ENCODE measurements at places on chromosomes 4 and X.
A peak's percentile ranks its signal among the peaks of the same experiment; 100 is the strongest.

DNA sequence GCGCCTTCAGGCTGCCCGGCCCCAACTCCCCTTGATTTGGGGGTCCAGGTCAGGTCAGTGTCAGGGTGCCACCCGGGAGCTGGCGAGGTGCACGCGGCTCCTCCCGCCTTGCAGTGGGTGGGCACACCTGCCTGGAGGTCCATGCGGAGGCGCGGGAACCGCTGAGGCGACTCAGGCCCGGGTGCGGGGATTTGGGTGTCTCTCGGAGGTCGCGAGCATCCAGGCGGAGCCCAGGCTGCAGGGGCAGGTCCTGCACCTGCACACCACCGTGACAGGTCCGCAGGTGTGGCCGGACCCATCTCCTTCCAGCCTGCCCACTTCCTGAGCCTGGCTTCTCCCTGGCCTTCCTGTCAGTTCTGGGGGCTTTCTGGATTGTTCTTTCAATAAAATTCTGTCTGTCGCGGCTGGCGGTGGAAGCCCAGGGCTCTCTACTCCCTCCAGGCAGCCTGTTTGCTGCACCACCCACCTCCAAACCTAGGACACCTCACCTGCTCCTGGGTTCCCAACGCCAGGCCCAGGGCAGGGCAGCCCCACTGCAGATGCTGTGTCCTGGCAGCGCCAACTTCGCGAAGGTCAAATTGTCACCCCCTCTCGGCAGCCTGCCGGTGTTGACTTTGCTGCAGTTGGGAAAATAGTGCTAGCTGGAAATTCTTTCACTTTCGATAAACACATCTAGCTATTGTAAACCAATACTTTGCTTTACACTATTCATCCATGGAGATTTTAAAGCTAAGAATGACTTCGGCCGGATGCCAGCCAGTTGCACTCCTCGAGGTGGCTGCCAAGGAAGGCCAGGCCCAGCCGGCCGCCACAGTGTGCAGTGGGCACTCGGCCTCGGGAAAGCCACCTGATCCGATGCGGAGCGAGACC, 35.9 kb downstream of the FGFRL1 start:
- DNase-seq: peak; percentile 32

DNA sequence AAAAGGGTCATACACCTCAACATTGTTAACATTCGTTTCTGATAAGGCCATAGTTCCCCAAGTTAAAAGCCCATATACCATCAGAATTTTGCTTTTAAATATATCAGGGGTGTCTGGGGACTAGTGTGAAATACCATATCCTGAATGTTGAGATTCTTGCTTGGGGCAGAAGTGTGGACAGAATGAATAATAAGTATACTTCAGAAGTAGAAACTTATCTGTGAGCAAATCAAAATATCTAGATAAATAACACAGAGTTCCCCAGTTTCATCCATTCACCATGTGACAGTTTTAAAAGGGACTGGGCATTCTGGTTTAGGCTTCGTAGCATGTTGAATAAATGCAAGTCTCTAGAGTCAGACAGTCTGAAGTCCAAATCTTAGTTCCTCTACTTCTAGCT, 110.5 kb downstream of the CHRNA9 start:
- no peak for DNase-seq

DNA sequence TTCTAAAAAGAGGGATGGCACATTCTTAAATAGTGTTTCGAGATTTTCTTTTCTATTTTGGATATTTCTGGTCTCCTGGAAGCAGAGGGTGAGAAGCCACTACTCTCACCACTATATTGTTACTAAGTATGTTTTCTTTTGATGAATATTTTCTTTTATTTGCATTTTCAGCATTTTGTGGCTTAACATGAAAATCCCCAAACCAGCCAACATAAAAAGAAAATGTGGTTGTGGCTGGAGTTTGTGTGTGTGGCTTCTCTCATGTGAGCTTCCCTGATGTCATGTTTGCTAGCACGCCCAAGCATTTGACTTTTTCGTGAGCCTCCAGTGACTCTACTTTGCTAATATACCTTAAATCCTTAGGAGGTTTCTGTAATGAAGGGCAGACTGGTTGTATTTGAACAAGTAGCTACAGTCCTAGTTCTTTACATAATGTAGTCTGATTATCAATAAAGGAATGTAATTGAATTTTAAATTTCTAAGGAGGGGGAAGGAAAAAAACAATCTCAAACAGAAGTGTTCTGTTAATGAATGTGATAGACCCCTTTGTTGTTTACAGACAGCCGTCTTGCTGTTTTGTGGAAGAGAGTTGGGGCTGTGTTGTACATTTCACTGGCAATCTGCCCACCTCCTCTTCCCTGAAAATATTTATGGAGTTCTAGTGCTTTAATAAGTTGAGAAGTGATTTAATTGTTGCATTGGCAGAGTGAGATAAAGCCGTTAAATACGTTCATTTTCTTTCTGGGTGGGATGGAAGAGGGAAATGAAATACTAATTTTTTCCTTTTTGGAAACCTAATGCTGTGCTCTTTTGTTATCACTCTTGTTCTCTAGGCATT, 114.6 kb downstream of the ARHGAP10 start:
- no peak for DNase-seq

DNA sequence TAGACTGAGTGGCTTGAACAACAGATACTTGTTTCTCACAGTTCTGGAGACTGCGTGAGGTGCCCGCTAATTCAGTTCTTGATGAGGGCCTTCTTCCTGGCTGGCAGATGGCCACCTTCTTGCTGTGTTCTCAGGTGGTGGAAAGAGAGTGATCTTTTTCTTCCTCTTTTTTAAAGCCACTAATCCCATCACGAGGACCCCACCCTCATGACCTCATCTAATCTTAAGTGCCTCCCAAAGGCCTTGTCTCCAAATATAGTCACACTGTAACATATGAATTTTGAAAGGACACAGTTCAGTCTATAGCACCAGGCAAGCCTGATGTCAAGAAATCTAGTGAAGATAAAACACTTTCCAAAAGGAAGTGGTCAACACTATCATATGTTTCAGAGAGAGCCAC, 12.4 kb downstream of the VAMP7 start:
- no peak for DNase-seq

DNA sequence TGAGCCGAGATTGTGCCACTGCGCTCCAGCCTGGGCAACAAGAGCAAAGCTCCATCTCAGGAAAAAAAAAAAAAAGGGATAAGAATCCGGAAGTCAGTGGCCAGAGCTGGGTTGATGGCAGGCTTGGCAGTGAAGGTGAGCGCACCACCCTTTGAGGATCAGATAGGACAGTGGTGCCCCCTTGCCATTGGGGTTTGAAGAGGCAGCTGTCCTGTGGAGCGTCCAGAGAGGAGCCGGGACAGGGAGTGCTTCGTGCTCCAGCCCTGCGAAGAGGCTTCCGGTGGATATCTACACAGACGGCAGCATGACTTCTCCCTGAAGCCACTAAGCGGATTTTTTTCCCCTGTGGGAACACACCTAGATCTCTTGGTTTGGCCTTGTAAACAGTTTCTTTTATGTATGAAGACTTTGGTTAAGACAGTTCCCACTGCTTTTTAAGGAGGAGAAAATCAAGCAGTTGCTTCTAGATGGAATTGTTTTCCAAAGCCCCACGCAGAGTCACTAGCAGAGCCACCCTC, 6.5 kb downstream of the TBC1D14 start:
- DNase-seq: no peak

DNA sequence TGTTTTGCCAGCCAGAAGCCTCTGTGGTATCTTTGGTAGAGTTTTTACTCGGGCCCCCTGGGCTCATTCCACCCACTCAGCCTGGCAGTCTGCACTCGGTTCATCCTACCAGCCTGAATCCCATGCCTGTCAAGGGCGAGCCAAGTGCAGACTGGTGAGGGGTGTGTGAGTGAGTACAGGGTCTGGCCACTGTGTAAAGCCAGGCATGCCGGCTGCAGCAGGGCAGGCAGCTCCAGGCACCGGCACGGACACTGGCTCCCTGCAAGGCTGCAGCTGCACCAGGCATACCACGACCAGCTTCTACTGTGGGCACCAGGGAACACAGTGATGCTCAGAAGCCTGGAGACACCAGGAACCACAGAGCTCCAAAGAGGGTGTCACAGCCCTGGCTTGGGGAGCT, 194.0 kb upstream of the GALNT7 start:
- DNase-seq: no peak

DNA sequence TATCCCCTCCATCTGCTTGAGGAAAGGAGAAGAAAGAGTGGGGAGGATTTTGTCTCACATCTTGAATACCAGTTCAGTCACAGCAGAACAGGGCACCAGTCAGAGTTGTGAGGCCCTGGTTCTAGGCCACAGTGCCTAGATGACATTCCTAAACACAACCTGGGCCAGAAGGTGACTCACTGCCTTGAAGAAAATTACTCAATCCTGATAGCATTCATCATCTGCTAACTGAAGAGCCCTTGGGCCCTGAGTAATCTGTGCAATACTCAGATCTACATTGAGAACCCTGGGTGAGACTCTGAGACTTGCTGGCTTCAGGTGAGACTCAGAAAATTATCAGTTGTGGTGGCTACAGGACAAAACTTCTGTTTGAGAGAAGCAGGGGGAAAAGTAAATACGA, 20.5 kb upstream of the PRR32 start:
- DNase-seq: no peak

DNA sequence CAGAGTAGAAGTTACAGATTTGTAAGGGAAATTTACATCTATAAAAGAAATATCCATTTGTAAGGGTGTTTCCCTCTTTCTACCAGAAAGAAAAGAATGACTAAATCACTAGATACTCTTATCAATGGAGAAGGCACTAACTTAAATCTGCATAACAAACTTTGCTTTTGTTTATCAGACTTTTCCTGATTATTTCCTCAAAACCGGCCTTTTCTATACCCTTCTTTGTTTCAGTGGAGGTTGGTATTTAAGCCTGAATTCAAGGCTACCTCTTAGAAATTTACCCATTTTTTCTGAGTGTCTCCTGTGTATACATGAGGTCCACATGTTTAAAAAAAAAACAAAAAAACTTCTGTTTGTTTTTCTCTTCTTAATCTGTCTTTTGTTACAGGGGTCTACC, 80.4 kb upstream of the GRPR start:
- no peak for DNase-seq

- peak; percentile 68 for DNase-seq
Observed at GRCh38 chrX:119763181-119763580, 4.8 kb downstream of the SOWAHD start.

- peak; percentile 89 for DNase-seq
Observed at GRCh38 chrX:96703816-96704215, 19.2 kb downstream of the DIAPH2 start.

- DNase-seq: no peak
Observed at GRCh38 chr4:147741190-147741788, 9.4 kb downstream of the ARHGAP10 start.

DNA sequence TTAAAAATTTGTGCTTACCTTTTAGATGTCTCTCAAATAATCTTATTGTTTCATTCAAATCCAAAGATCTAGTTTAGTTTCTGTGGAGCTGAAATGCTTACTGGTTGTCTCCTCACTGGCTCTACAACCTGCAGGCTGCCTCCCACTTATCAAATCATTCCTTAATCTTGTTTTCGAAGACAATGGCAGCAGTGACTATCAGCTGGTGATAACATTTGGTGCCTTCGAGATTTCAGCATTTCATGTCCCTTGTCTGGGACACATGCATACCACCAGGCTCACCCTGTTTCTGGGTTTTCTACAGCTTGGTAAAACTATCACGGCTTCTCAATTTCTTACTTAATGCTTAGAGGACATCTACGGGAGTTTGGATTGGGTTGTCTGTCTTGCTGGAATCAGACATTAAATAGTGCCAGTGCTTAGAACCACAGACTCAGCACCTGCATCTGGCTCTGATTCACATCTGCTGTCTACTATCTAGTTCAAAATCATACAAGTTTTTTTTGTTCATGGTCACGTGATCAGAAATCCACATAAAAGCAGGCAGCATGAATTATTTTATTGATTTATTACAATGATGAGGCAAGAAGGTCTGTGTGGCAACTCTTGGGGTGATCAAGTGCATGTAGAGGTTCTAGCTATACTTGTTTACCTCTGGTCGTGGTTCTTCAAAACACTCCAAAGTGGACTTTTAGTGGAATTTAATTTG, 32.0 kb upstream of the SMARCAD1 start:
- no peak for DNase-seq

GRCh38 chr4:2788101-2788500, 4.8 kb upstream of the SH3BP2 start:
- DNase-seq: no peak

GRCh38 chr4:104128850-104129213, 365.9 kb downstream of the CXXC4 start:
- DNase-seq: no peak

DNA sequence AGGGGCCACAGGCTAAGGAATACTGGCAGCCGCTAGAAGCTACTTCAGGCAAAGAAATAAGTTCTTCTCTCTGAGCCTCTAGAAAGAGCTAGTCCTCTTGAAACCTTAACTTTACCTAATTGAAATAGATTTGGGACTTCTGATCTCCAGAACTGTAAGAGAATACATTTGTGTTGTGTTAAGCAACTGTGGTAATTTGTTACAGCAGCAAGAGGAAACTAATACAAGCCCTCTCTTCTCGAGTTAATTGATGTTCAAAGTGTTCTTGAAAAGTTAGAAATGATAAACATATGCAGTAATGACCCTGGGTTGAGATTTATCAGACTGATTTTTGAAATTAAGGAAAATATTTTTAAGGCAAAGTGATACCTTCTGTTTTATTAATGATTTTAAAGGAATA, 172.8 kb downstream of the ANTXR2 start:
- no peak for DNase-seq

DNA sequence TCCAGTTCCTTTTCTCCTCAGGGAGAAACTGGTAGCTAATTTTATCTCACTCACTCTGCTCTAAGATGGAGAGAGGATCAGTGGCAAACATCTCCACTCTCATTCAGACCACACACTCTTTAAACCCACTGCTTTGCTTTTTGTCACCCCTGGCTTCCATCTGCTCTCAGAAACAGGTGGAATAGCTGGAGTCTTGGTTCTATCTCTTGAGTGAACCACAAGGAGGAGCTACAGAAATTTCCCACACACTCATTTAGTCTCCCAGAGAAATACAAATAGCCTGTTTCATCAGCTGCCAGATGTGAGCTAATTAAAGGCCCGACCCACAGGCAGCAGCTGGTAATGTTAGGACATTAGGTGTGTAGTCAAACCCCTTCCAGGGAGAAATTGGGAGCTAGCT, 96.6 kb downstream of the STPG2 start:
- peak; percentile 48 for DNase-seq

- DNase-seq: peak; percentile 66
Observed at GRCh38 chrX:54509400-54509799, 13.4 kb upstream of the FGD1 start.

DNA sequence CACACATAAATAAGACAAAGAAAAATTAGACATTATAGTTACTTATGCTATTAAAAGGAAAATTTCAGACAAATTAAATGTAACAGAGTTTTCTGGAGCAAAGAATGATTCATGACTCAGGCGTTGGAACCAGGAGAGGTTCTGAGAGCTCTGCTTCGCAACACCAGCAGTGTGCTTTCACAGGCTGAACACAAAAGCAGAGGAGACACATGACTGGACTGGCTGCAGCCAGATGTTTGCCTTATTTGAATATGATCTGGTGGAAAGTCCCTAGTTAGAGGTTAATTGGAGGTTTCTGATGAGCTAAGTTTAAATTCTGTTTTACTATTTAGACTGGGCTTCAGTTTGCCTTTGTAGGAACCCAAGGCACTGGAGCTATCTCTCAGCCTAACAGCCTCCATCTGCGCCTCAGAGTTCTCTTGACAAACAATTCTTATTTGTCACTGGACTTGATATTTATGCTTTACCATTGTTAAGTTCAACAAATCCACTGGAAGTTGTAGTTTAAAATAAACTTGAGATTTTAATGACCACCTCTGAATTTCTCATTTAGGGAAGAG, 16.2 kb downstream of the BOD1L1 start:
- DNase-seq: no peak
